Stimulated activated CD8-positive, alpha-beta memory T cell treated with anti-CD3 and anti-CD28 coated beads, Interleukin-15, amount 100 ng/mL, for 48 hours (primary cell): ENCODE measurements at places on chromosomes 3 and 15.

DNA sequence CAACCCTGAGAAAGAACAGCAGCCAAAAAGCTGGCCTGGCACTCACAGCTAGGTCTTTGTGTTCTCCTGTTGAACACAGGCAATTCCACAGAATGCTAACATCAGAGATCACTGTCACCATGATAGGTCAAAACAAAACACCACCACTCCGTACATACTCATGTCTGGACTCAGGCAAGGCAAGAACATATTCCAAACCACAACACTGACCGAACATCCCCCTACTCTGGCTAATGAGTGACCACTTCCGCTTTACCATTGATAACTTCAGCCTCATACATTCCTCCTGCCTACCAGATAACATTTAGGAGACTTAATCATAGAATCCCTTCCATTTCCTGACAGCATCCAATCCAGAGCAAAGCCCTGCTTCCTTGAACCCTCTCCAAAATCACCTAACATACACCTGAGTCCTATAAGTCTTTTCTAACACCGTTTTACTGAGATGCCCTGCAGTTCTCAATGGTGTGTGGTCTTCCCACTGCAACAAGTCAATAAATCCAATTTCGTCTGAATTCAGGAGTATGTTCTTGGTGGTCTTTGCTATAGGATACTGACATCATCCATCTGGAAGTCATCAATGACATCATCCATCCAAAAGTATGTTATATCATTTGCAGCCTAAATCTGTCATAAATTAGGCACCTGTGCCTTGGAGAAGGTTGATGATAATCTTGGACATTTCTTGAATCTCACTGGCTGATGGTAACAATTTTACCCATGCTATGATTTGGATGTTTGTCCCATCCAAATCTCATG, 23.7 kb downstream of the RIOX2 start:
- DNase-seq: no peak

DNA sequence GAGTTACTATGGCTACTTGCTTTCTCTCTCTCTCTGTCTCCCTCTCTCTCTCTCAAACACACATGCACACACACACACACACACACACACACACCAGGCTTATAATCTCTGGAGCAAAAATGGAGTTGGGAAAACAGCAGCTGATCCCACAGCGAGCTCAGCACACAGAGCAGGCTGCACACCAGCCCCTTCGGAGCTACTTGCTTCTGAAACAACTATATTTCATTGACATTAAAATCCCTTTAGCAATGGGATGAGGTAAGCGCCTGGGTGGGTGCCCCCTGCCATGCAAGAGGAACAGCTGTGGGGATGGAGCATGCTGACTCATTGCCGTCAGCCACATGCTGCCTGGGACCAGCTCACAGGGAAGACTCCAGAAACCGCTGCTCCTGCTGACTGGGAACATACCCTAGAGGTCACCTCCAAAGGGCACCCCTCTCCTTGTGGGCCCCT, 45.7 kb downstream of the B3GNT5 start:
- no peak for DNase-seq

DNA sequence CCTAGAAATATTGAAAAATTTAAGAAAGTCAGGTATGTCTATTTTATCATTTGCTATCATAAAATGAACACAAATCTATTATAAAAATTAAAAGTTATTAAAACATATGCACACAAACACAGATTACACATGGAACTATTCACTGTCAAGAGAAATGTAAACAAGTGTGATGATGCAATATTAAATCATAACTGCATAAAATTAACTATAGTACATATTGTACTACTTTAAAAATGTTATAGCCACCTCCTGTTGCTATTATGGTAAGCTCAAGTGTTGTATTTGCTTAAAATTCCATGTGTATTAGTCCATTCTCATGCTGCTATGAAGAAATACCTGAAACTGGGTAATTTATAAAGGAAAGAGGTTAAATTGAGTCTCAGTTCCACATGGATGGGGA, 54.7 kb upstream of the CMC1 start:
- DNase-seq: no peak

DNA sequence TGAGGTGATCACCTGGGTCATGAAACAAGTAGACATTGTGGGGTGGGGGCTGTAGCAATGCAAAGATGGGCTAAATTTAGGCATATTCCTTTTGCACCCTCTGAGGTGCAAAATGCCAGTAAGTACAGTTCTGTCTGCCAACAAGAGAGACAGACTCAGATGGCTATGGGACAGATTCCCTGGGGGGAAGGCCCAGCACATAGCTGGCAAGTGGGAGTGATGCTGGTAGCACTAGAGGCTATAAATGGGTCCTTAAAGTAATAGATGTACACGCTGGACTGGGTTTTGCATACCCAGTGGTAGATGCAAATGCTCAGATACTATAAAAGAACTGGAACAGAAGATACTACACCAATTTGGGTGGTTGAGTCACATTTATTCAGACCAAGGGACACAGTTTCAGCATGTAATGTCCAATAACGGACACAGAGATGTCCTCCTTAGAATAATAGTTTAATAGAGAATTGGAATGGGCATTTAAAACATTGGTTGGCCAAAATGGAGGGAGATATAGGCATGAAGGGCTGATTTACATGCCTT, 67.4 kb upstream of the RNU6-1 start:
- DNase-seq: no peak

DNA sequence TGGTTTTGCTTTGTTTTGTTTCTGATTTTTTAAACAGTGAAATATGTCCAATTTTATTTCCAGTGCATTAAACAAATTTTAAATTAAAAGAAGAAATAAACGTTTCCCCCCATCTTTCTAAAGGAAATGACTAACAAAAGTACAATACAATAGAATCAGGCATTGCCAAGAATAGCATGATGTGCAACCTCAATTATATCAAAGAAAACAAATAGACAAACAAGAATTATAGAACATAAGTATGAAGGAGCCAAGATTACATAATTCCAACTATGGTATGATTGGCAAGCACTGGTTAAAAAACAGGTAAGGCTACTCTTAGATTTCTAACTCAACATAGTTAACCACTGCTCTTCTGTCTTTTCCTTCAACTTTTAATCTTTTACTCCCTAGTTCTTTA, 26.4 kb downstream of the TIGIT start:
- no peak for DNase-seq

- no peak for DNase-seq
Observed at GRCh38 chr3:40872258-40872920, 326.9 kb upstream of the CTNNB1 start.

- no peak for DNase-seq
Observed at GRCh38 chr3:28295898-28296490, 52.5 kb upstream of the ZCWPW2 start.

- DNase-seq: no peak
Observed at GRCh38 chr3:193317682-193318300, 60.8 kb downstream of the ATP13A5 start.

DNA sequence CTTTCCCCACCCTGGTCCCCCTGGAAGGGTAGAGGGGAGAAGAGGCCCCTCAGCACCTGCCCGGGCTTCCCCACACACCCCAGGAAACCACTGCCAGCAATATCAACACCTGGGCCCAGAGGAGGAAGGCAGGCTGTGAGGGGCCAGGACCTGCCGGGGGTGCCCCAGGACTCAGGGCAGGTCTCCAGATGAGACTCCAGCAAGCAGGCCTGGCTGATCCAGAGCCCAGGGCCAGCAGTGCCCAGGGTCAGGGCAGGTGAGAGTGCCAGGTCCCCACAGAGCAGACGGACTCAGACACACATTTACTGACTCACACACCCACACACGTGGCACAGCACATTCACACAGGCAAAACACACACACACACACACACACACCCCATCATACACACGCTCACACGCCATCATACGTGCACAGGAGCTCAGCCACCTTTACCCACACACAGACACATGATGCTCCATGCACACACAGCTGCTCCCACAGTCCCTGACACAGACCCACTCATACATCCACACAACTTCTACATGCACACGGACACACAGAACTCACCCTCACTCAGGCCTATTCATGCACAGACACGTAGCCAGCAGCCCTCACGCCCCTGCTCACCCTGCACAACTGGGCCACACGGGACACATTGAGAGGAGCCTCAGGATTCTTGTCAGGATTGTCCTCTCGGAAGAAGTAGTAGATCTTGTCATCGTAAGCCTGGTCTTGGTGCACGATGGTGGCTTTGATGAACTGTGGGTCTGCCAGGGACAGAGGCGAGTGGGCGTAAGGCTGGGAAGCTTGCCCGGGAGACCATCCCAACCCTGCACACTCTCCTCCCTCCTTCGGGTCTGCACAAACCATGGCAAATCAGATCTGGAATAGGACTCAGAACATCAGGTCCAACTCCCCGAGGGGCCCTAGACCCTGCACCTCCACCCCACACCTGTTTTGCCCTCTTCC, 17.5 kb downstream of the SEMA7A start:
- no peak for DNase-seq

- no peak for DNase-seq
Observed at GRCh38 chr15:88484682-88485331, 17.3 kb downstream of the MRPS11 start.

GRCh38 chr3:30733696-30734095, 127.3 kb downstream of the TGFBR2 start:
- no peak for DNase-seq

GRCh38 chr3:56491566-56491965, 23.3 kb upstream of the ERC2 start:
- no peak for DNase-seq

DNA sequence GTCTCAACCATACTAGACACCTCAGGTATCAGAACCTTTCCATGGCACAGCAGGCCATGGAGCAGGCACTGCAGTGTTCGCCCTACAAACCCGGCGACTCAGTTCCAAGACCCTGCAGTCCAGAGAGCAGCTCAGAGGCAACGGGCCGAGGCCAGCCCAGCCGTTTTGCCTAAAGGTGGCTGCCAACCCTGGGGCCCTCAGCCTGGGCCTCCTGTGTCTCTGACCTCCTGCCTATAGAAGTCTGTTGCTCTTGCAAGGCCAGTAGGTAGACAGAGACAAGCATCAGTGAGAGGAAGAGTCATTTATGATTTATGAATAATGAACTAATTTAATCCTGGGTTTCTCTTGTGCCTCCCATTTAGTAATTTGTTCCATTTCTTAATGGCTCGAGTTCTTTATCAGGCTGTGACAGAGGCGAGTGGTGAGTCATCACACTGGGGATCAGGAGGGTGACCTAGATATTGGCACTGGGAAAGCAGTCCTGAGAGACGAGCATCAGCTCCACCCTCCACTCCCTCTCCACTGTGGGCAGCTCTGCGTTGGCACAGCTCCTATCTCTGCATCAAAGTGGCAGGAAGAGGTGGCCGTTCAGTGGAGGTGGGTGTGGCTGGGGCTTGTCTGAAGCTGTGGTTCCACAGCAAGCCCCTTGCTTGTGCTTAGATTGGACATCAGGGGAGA, 79.8 kb downstream of the ABHD5 start:
- no peak for DNase-seq

DNA sequence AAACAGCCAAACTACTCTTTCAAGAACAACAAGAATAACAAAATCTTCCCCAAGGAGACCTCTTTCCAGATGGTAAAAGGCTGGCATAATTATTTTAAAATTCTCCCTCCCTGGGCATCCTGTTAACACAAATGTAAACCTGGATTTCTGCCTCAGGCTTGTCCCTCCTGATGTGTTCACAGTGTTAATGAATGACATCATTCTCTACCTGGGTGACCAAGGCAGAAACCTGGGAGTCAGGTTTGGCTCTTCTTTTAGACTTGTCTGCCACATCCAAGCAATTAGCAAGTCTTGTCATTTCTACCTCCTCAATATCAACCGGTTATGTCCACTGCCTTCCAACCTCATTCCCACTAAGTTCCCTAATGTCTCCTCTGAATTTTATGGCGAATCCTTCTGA, 368.7 kb upstream of the TBL1XR1 start:
- no peak for DNase-seq

DNA sequence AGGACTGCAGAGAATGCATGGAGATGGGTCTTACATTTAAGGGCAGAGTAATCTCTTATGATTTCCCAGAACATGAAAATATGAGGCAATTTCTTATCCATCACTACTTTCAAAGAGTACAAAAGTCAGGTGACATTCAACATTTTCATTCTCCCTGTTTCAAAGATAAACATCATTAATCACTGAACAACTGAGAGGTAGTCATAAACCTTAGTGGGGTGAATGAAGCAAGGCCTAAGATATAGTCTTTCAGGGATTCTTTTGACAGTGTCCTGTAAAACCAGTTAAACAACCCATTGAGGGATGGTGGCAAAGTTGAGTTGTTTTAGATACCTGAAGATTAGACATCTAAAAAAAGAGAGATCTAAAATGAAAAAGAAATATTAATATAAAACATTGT, 271.6 kb upstream of the CBLB start:
- DNase-seq: no peak

GRCh38 chr15:29770796-29771195, 51.5 kb downstream of the TJP1 start:
- no peak for DNase-seq

DNA sequence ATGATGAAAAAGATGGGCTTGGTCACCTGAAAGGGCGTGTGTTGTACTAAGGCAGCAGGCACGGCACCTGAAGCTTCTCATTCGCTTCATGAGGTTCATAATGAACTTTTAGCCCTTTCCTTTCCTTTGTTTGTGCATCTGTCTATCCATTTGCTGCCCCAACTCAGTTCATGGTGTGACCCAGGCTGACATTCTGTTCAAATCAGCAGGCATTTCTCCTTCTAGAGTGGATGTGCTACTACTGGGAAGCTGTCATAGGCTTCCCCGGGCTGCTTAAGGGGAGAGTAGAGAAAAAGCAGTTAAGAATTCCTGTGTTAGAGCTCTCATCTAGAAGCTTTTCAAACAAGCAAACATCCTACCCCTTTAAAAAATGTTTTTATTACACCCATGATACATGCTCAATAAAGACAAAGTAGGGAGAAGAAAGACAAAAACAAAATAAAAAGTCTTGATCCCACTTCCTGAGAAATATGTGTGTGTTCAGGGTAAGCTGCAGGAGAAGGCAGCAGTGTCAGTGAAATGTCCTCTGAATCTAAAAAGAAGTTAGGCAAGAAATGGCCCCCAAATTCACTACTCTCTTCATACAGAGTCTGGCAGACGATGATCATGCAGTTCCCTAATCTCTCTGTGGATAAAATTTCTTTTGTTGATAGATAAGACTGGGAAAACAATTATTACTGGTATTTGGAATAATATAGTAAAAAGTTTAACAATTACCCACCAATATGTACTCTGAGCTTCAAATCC, 136.9 kb upstream of the PFN2 start:
- DNase-seq: no peak

DNA sequence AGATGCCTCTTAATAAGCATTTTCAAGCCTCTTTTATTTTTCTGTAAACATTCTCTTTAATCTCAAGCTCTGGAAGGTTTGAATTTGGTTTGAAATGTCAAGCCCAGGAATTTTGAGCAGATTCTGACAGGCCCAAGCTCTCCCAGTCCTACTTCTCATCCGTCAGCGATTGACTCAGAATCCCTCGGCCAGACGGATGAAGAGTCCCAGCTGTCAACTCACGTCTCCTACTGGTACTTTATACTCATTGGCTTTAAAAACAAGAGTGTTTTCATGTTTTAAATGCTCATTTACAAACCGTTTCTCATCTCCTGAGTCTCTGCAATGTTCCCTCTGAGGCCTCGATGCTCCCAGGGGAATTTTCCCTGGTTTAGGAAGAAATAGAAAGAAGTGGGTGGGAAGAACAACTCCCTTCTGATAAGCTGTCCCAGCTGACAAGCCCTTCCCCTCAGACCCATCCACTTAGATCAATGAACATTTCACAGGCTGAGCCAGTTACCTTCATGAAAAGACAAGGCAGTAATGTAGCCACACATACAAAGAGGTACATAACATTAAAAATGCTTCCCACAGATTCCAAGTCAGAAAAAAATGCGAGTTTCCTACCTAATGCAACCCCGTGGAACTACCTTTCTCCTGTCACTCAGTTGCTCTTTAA, 478.2 kb upstream of the DPH6 start:
- no peak for DNase-seq
